Lung (tissue), 17 donors: ENCODE measurements at places on chromosomes 11 and 22. TPM values are rescaled to one million over a fixed set of nuclear protein-coding genes. Genes with fewer than 3 reads are reported as not detected.
A peak's percentile ranks its signal among the peaks of the same experiment; 100 is the strongest.

Gene TRIM49
- total RNA-seq = not detected

GRCh38 chr11:26465274-26465673, 106.8 kb downstream of the MUC15 start:
- H3K4me1 ChIP-seq = no peaks in the 10 kb centered on the region
- H3K4me3 ChIP-seq = no peak overlapping the region
- H3K27me3 ChIP-seq = no peaks in the 10 kb centered on the region
- H3K36me3 ChIP-seq = no peaks in the 10 kb centered on the region

GRCh38 chr22:26481694-26482093, 1.9 kb downstream of the HPS4 start:
- no peak for DNase-seq
- H3K4me3 ChIP-seq = no peak overlapping the region
- peaks cover 9% of the 10 kb centered on the region for H3K4me1 ChIP-seq
- peaks cover 6% of the 10 kb centered on the region for H3K36me3 ChIP-seq

DNA sequence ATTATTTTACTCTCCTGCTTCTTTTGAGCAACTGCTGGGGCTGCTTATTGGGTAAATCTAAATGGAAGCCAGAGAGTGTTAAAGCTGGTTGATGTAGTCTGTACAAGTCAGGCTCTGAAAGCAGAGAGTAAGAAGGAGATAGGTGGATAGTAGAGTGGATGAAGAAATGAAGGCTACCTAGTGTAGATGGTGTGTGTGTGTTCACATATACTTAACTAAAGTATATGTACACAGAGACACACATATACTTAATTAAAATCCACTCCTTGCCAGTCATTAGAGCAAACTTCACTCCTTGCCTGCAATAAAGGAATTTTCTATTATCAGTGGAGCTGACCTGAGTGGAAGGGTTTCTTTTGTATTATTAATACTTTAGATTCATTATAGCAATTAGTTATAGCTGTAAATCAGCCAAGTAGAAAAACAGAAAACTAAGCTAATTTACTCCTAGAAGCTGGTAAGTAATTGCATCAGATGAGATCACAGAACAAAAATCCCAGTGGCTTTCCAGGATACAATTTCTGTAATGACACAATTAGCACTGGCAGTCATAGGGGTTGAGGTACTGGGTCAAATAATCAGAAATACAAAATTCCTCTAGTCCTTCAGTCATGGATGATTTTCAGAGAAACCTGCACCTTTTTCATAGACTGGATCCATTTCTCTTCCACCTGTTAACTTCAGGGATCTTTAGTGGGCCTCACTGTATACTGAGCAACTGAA, 40.7 kb upstream of the CCDC179 start:
- H3K27me3 ChIP-seq = no peaks in the 10 kb centered on the region
- H3K27ac ChIP-seq = no peak overlapping the region
- no peak for DNase-seq
- no peaks in the 10 kb centered on the region for H3K36me3 ChIP-seq
- no peak overlapping the region for H3K4me3 ChIP-seq

GRCh38 chr11:14634813-14635212, 8.8 kb upstream of the PDE3B start:
- no peaks in the 10 kb centered on the region for H3K27me3 ChIP-seq
- DNase-seq = no peak
- H3K36me3 ChIP-seq = peaks cover 4% of the 10 kb centered on the region

- no peaks in the 10 kb centered on the region for H3K27me3 ChIP-seq
- no peaks in the 10 kb centered on the region for H3K36me3 ChIP-seq
- H3K4me3 ChIP-seq = no peak overlapping the region
- no peak overlapping the region for H3K27ac ChIP-seq
- no peaks in the 10 kb centered on the region for H3K4me1 ChIP-seq
Observed at GRCh38 chr11:120773501-120774031, 250.3 kb upstream of the TBCEL start.

GRCh38 chr11:116791002-116791812, 472 bp downstream of the APOA5 start:
- no peak overlapping the region for H3K27ac ChIP-seq
- no peaks in the 10 kb centered on the region for H3K27me3 ChIP-seq
- H3K4me1 ChIP-seq = peaks cover 10% of the 10 kb centered on the region
- H3K4me3 ChIP-seq = no peak overlapping the region
- peak; percentile 84 for DNase-seq

DNA sequence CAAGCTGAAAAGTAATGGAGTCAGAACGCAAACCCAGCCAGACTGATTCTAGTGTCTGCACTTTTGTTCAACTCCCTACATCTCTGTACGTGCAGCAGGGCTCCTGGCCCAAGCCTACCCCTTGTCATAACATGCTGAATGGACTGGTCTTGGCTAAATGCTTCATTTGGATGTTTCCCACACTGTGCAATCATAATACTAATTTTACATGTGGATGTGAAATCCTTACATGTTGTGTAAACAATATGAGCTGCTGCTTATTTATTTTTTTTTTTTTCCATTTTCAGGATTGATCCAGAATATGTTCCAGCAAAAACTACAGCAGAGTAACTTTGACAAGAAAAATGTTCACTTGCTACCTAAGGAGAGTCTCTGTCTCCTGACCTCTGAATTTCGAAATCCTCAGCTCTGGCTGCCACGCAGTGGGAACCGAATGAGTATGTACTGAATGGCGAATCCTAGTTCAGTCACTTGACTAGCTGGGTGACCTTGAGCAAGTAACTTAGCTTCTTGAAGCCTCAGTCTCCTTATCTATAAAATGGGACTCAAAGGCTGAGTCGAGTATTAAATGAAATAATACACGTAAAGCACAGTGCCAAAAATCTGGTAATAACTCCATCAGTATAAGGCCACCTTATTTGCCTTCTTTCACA, 133.4 kb downstream of the EHF start:
- H3K27ac ChIP-seq = no peak overlapping the region
- no peaks in the 10 kb centered on the region for H3K27me3 ChIP-seq
- no peak for DNase-seq
- H3K4me3 ChIP-seq = no peak overlapping the region
- H3K36me3 ChIP-seq = no peaks in the 10 kb centered on the region
- peaks cover 4% of the 10 kb centered on the region for H3K4me1 ChIP-seq

GRCh38 chr11:12802418-12803085, 128.3 kb downstream of the TEAD1 start:
- peak; percentile 91 for DNase-seq
- no peaks in the 10 kb centered on the region for H3K27me3 ChIP-seq
- H3K36me3 ChIP-seq = no peaks in the 10 kb centered on the region
- peaks cover 15% of the 10 kb centered on the region for H3K4me1 ChIP-seq
- peak overlapping the region; percentile 93 for H3K27ac ChIP-seq

Gene OR8G5
- not detected for total RNA-seq

GRCh38 chr11:116993599-116993998, 104.6 kb downstream of the SIK3 start:
- no peak overlapping the region for H3K27ac ChIP-seq
- peak; percentile 79 for DNase-seq
- no peak overlapping the region for H3K4me3 ChIP-seq
- H3K27me3 ChIP-seq = no peaks in the 10 kb centered on the region
- H3K4me1 ChIP-seq = no peaks in the 10 kb centered on the region

- DNase-seq = no peak
- no peak overlapping the region for H3K4me3 ChIP-seq
- no peaks in the 10 kb centered on the region for H3K4me1 ChIP-seq
Observed at GRCh38 chr22:48618326-48618725, 1209.3 kb downstream of the BRD1 start.

Gene OR4A5
- total RNA-seq = not detected

GRCh38 chr11:112670806-112671570, 290.2 kb upstream of the NCAM1 start:
- H3K4me1 ChIP-seq = no peaks in the 10 kb centered on the region
- no peaks in the 10 kb centered on the region for H3K27me3 ChIP-seq
- no peak overlapping the region for H3K4me3 ChIP-seq
- no peak for DNase-seq
- no peaks in the 10 kb centered on the region for H3K36me3 ChIP-seq

Gene KRTAP5-9
- 0.52 TPM for total RNA-seq

DNA sequence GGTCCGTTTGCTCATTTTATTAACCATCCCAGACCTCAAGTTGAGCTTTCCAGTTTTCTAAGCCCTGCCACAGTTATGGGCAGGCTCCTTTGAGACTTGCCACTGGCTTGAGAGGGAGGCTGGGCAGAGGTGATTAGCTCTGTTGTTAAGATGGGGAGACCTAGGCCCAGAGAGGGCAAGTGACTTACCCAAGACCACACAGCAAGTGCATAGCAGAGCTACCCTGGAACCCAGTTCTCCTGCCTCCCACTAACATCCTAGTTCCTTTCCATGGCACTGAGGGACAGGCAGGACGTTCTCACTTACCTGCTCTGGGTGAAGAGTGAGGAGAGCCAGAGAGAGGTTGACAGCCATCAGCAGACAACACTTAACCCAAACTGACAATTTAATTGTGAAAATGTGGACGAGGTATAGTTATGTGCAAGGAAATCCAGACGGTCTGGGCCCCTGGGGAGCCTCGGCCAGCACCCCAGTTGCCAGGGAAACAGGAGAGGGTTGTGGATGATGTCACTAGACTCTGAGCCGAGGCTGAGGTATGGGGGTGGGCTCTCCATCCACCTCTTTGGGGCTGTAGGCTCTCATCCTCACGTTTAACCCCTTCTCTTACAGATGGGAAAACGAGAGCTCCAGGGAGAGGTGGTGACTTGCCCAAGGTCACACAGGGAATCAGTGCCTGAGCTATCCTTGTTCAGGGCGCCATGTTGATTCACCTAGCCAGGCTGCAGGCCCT, 12.3 kb upstream of the WNT11 start:
- no peak overlapping the region for H3K27ac ChIP-seq
- no peaks in the 10 kb centered on the region for H3K36me3 ChIP-seq
- no peaks in the 10 kb centered on the region for H3K27me3 ChIP-seq
- H3K4me3 ChIP-seq = no peak overlapping the region
- no peak for DNase-seq
- H3K4me1 ChIP-seq = peaks cover 7% of the 10 kb centered on the region

Gene SEZ6L
- 0.46 TPM for total RNA-seq

Gene CHEK1
- total RNA-seq = 6.4 TPM

GRCh38 chr11:64453466-64453865, 94.5 kb downstream of the RPS6KA4 start:
- H3K4me1 ChIP-seq = peaks cover 11% of the 10 kb centered on the region
- no peak for DNase-seq
- H3K27me3 ChIP-seq = no peaks in the 10 kb centered on the region
- H3K27ac ChIP-seq = no peak overlapping the region
- H3K4me3 ChIP-seq = no peak overlapping the region

Gene MMP13
- total RNA-seq = 0.09 TPM

DNA sequence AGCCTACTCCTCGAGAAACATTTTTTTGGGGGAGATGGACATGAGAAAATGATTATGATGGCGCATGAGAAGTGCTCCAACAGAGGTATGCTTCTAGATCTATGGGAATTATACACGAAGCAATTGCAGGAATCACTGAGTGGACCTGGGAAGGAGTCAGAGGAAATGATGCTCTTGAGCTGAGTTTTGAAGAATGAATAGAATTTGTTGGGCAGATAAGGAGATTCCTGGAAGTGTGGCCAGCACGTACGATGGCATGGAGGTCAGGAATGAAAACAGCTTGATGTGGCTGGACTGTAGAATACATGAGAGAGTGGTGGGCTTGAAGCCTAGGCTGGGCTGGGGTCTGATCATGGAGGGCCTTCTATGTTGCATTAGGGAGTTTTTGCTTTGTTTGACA, 31.7 kb downstream of the ADAMTS15 start:
- peaks cover 27% of the 10 kb centered on the region for H3K36me3 ChIP-seq
- no peak overlapping the region for H3K4me3 ChIP-seq
- peak; percentile 47 for DNase-seq
- peaks cover 10% of the 10 kb centered on the region for H3K4me1 ChIP-seq
